ENCODE measurements at places on chromosomes 7 and 10. TPM values are rescaled to one million over a fixed set of nuclear protein-coding genes. Genes with fewer than 3 reads are reported as not detected.

Gene LLCFC1
- total RNA-seq: not detected

GRCh38 chr7:116511552-116512519, 12.3 kb downstream of the CAV2 start:
- no peak overlapping the region for H3K27ac ChIP-seq
- peaks cover 18% of the 10 kb centered on the region for H3K4me1 ChIP-seq
- peak overlapping the region; percentile 54 for H3K4me3 ChIP-seq
- no peaks in the 10 kb centered on the region for H3K36me3 ChIP-seq

GRCh38 chr10:126704649-126705048, 34.2 kb upstream of the C10orf90 start:
- H3K36me3 ChIP-seq: no peaks in the 10 kb centered on the region
- no peaks in the 10 kb centered on the region for H3K4me1 ChIP-seq
- H3K4me3 ChIP-seq: no peak overlapping the region

DNA sequence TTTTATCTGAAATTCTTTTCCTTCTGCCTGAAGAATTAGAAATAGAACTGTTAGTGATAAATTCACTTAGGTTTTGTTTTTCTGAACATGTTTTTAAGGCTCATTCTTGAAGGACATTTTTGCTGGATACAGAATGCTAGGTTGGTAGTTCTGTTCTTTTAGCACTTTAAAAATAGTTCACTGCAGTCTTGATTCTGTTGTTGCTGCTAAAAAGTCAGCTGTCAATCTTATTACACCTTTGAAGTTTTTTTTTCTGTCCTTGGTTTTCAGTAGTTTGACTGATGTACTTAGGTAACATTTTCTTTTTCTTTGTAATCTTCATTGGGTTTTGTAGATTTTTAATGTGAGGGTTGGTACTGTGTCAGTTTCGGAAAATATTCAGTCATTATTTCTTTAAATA, 48.7 kb downstream of the C1GALT1 start:
- no peak for DNase-seq
- H3K4me3 ChIP-seq: no peak overlapping the region
- peaks cover 29% of the 10 kb centered on the region for H3K36me3 ChIP-seq
- no peak overlapping the region for H3K27ac ChIP-seq
- H3K27me3 ChIP-seq: no peaks in the 10 kb centered on the region

- H3K36me3 ChIP-seq: no peaks in the 10 kb centered on the region
- no peak for DNase-seq
- H3K4me3 ChIP-seq: no peak overlapping the region
- H3K27me3 ChIP-seq: no peaks in the 10 kb centered on the region
Observed at GRCh38 chr10:20004087-20004523, 187.9 kb downstream of the PLXDC2 start.

GRCh38 chr10:48496105-48496830, 108.6 kb downstream of the ARHGAP22 start:
- H3K27ac ChIP-seq: no peak overlapping the region
- H3K36me3 ChIP-seq: no peaks in the 10 kb centered on the region
- H3K27me3 ChIP-seq: peaks cover 15% of the 10 kb centered on the region
- DNase-seq: no peak
- H3K4me3 ChIP-seq: no peak overlapping the region
- peaks cover 13% of the 10 kb centered on the region for H3K4me1 ChIP-seq

GRCh38 chr7:27088002-27088922, 7.5 kb downstream of the HOXA1 start:
- no peaks in the 10 kb centered on the region for H3K36me3 ChIP-seq
- no peak overlapping the region for H3K27ac ChIP-seq
- no peak overlapping the region for H3K4me3 ChIP-seq
- no peak for DNase-seq
- H3K27me3 ChIP-seq: peaks cover 62% of the 10 kb centered on the region

Gene UCN3
- total RNA-seq: not detected

Gene MINDY4
- total RNA-seq: 1.1 TPM

DNA sequence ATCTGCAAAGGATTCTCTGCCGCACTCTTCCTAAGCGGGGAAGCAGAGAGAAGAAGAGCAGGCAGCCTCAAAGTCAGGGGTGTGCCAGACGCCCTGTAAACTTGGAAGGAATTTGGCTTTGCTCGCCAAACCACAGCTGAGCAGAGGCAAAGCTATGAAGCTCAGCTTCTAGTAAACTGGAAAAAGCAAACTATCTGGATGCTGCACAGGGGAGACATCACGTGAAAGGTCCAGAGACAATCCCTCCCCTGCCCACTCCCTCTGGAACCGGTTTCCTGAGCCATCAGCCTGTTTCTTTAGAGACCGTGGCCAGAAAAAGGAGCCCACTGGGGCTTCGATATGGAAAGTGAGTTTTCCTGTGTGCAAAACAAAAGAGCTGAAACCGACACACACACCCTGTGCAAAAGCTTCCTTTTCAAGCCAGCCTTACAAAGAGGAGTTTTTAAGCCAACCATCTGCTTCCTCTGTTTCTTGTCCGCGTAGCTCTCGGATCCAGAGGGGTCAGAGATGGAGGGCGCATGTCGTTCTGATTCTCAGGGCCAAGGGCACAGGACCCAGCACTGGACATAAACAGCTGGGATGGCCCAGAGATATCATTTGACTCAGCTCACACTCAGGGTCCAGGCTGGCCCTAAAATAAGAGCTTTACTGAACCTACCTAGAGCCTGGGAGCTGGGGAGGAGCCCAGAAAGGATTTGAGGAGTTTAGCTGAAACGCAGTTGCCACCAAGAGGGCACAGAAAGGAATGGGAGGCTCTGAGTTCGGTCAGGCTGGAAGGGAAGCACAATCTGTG, 58.2 kb upstream of the DNAAF5 start:
- no peaks in the 10 kb centered on the region for H3K4me1 ChIP-seq
- H3K27ac ChIP-seq: no peak overlapping the region
- H3K36me3 ChIP-seq: peaks cover 7% of the 10 kb centered on the region
- no peak overlapping the region for H3K4me3 ChIP-seq
- no peak for DNase-seq

DNA sequence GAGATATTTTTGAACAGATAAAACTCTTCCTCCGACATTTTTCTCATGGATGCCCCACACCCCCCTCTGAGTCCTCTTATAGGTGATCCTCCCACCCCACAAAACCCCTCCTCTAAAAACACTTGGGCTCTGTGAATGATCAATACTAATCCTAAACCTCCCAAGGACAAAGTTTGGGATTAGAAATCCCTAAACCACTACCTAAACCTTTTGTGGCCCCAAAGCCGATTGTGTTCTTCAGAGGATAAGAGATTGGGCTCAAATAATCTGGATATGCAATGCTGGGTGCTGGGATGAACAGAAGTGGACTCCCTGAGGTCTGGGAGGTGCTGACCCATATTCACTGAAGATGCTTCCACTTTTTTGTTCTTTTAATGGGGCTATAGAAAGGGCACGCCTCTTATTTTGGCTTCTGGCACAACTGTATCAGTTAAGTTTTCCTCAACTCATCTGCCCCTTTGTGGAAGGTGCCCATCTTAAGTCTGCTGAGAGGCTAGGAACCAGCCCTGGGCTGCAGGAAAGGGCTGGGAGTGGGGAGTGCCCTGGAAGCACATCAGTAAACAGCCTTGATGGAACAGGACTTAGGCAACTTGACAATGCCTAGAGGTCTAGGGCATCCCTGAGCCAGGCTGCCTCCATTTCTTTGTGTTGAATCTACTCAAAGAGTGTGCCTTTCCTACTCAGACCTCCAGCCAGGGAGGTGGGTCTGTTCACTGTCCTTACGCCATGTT, at the start of gene OPN1SW:
OPN1SW (minus strand) TSS at position 51 of the 731 bp plus-strand sequence; CDS start at position 38, 13 bp downstream.
- no peak within 1 kb of the TSS for H3K27ac ChIP-seq
- peaks cover 14% of the 10 kb centered on the region for H3K4me1 ChIP-seq
- no peak within 1 kb of the TSS for H3K4me3 ChIP-seq
- H3K27me3 ChIP-seq: no peaks in the 10 kb centered on the region
- no peak for DNase-seq

DNA sequence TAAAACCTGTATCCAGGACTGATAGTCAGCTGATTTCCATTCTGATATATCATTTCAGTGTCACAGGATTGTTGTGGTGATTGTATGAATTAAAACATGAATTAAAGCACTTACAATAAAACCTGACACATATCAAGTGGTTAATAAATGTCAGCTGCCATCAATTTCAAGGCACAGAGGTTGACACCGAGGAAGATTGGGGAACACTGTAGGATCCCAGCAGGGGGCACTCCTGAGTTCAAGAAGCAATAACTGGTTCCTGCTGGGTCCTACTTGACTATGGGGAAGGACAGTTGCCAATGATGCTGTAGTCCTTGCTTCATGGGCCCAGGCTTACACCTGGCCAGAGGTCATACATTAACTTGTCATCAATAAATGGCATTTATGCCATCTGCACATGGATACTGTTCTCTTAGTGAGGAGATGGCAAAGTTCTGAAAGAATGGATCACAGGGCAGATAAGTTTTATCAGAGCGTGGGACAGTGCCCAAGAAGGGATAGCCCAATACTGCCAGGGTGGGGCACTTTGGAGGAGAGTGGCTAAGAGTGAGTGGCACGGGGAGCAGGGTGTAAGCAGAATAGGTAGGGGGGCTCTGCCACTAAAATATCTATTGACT, 24.1 kb downstream of the FZD1 start:
- H3K4me3 ChIP-seq: no peak overlapping the region
- no peaks in the 10 kb centered on the region for H3K27me3 ChIP-seq
- peak; percentile 16 for DNase-seq

DNA sequence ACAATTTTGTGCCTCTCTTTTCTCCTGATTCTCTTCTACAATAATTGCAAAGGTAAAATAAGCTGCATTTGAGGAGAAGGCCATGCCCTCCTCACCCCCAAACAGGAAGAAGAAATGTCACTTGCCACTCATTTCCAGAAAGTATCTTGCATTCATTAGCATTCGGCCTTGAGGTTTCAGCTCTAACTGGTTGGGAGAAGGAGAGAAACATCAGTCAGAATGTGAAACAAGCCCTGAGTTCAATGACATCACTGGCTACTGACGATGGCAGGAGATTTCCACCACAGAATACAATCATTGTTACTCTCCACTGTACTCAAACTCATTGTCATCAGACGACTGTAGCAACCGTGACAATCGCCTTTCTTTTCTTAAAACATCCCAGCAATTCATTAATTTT, 72.8 kb downstream of the PRKCQ start:
- H3K4me1 ChIP-seq: peaks cover 76% of the 10 kb centered on the region
- peaks cover 58% of the 10 kb centered on the region for H3K36me3 ChIP-seq
- H3K27me3 ChIP-seq: no peaks in the 10 kb centered on the region
- peak overlapping the region; percentile 88 for H3K27ac ChIP-seq

DNA sequence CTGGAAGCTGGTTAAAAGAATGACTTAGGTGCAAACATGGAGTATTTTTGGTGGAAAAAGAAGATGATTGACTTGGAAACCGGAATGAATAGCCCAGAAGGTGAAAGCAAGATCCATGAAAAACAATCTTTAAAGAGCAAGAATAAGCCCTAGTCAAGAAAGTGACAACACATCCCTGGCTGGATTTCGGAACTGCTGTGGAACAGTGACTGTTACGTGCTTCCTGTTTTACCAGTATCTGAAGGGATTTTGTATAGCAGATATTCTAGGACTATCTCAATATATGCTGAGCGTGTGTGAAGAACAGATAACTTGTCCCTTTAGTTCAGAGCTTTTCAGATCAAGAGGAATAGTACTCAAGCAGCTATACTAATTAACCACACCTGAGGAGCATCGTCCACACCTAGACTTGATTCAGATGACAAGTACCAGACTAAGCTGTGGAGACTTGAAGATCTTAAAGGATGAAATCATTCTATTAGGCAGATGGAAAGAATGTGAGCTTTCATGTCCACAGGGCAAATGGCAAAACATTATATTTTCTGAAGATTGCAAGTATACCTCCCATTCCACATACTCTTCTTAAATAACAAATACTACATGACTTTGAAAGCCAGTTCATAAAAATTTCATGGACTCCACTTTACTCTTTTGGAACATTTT, 11.5 kb upstream of the TES start:
- peaks cover 3% of the 10 kb centered on the region for H3K27me3 ChIP-seq
- no peaks in the 10 kb centered on the region for H3K4me1 ChIP-seq
- H3K27ac ChIP-seq: no peak overlapping the region
- DNase-seq: no peak
- no peak overlapping the region for H3K4me3 ChIP-seq

DNA sequence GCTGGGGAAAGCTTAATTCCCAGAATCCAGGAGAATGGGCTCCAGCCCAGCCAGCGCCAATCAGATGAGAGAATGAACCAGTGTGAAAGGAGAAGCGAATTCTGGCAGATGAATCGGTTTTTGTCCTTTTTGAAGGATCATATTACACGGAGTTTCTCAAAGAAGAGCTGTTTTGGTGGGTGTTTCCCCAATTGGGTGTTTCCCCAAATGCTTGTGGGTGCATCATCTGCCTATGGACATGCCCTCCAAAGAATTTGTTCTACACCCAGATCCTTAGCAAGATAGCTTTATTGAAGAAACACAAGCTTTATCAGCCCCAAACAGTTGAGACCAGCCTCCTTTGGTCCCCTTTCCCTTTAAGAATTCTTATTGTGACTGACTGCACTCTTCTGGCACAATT, 186.5 kb upstream of the GPR26 start:
- H3K4me3 ChIP-seq: no peak overlapping the region
- no peak for DNase-seq
- H3K4me1 ChIP-seq: no peaks in the 10 kb centered on the region
- peaks cover 7% of the 10 kb centered on the region for H3K27me3 ChIP-seq

Gene LRRC4
- 0.68 TPM for total RNA-seq

DNA sequence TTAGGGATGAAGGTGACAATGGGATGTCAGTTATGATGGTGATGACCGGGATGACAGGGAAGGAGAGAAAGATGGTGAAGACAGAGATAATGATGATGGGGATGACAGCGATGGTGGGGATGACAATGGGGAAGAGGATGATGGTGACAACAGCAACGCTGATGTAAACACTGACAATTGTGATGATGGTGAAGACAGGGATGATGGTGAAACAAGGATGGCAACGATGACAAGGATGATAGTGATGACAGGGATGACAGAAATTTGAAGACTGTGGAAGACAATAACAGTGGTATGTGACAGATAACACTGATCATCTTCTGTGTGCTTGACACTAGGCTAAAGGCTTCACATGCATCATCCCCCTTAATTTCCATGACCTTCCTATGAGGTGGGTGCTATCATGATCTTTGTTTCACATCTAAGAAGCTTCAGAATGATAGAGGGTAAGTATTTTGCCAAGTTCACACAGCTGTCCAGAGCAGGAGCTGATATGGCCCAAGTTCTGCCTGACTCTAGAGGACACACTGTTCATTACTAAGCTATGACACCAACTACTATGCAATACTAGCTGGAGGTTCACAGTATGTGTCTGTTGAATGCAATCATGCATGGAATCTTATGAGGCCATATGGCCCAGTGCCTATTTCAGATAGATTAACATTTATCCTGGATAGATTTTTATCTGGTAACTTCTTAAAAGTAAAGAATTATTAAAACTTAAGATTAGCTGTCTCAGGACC, 105.6 kb downstream of the RNLS start:
- no peaks in the 10 kb centered on the region for H3K36me3 ChIP-seq
- H3K4me3 ChIP-seq: no peak overlapping the region
- DNase-seq: no peak
- H3K4me1 ChIP-seq: no peaks in the 10 kb centered on the region
- no peaks in the 10 kb centered on the region for H3K27me3 ChIP-seq

Measured in activated CD4-positive, alpha-beta memory T cell treated with anti-CD3 and anti-CD28 coated beads for 36 hours (primary cell).